ENCODE measurements at places on chromosomes 13 and 19.
A peak's percentile ranks its signal among the peaks of the same experiment; 100 is the strongest.

DNA sequence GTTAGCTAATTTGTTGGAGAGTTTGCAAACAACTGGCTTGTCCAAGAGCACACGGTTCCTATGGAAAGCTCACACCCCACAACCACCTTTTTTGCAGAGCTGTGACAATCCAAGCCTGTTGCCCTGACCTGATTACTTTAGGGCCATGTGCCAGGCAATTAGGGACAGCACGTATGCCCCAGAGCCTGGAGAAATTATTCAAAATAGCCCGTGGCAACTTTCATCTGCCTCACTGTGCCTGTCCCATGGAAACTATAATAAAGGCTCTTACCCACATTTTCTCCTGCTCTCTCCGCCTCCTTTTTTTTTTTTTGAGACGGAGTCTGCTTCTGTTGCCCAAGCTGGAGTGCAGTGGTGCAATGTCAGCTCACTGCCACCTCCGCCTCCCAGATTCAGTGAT, 18.6 kb upstream of the FBN3 start:
- no peak for DNase-seq

GRCh38 chr13:77846173-77846572, 72.5 kb downstream of the EDNRB start:
- no peak for DNase-seq

DNA sequence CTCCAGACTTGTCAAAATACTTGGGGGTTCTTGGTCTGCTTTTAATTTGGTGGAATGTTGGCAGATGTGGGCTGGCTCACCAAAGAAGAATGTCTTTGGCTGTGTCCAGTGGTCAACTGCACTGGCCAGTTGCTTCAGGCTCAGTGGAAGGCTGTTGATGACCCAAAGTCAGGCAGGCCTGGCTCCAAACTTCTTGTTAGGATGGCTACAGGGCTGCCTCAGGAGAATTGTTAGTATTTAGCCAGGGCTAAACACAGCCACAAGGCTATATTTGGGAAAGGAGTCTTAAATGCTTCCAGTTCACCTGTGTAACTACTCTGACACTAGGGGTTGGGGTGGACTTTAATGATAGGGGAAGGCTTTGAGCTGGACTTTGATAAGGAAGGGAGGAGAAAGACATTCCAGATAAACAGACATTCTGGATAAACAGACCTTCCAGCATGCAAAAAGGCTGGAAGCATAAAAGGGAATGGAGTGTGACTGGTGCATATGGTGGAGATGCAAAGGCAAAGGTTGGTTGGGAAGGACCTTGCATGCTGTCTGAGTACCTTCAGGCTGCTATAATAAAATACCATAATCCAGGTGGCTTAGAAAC, 116.8 kb downstream of the FOXO1 start:
- DNase-seq = no peak

DNA sequence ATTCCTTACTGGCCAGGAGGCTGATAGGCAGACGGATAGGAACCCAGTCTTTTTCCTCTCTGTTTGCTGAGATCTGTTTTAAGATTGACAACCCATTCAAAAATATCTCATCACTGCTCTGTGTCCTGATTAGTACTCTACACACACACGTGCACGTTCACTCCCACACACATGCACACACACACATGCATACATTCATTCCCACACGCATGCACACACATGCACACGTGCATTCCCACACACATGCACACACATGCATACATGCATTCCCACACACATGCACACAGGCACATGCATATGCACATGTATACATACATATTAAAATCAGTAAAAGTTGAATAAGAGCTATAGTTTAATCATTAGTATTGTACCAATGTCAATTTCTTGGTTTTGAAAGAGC, 80.6 kb upstream of the SIAH3 start:
- DNase-seq = no peak

- no peak for DNase-seq
Observed at GRCh38 chr19:32460476-32460875, 54.9 kb downstream of the DPY19L3 start.

- no peak for DNase-seq
Observed at GRCh38 chr13:94382960-94383359, 96.5 kb downstream of the DCT start.

DNA sequence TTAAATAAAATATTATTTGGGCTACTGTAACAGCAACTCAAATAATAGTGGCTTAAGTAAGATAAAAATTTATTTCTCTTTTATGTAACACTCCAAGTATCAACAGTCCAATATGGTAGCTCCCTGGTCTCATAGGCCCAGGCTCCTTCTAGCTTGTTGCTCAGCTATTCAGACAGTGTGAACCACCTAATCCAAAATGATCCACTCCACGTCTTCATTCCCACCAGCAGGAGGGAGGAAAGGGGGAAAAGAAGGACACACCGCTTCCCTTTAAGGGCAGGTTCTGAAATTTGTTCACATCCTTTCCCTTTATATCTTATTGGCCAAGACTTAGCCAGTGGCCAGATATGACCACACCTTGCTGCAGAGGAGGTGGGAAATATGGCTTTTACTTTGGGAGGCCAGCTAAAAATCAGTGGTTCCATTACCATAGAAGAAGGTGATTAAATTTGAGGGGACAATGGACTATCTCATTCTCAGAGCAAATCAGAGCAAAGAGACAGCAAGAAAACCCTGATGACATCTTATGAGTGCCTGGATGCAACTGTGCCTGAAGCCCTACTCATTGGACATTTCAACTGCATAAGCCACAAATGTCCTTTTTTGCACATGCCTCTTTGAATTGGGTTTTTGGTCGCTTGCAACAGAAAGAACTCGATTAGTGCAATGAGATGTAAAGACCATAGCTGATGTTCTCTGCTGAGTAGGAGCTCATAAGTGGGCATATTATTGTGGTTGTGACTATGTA, 7.0 kb upstream of the EPOR start:
- no peak for DNase-seq

GRCh38 chr19:14516746-14517438, 1.3 kb downstream of the DNAJB1 start:
- DNase-seq = no peak

DNA sequence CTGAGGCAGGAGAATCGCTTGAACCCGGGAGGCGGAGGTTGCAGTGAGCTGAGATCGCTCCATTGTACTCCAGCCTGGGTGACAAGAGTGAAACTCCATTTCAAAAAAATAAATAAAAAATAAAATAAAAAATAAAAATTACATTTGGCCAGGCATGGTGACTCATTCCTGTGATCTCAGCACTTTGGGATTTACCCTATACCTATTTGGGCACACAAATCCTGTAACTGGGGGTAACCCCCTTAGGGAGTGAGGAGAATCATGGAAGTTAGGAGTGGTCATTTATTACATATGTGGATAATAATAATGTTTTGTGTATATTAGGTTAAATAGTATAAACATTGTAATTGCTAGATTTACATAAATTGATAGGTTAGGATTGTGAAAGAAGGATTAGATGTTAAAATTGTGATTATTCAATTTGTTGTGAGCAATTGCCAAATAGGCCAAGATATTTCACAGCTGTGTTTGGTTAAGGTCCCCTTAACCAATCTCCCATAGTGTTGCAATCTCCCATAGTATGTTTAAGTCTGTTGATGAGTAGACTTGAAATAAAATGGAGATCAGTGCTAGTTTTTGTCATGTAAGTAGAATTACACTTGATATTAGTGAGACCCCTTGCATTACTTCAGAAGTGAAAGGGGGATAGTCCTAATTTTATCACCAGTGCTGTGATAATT, 30.7 kb downstream of the ZNF844 start:
- no peak for DNase-seq

- DNase-seq = no peak
Observed at GRCh38 chr19:56108447-56109195, 12.5 kb downstream of the ZNF787 start.

DNA sequence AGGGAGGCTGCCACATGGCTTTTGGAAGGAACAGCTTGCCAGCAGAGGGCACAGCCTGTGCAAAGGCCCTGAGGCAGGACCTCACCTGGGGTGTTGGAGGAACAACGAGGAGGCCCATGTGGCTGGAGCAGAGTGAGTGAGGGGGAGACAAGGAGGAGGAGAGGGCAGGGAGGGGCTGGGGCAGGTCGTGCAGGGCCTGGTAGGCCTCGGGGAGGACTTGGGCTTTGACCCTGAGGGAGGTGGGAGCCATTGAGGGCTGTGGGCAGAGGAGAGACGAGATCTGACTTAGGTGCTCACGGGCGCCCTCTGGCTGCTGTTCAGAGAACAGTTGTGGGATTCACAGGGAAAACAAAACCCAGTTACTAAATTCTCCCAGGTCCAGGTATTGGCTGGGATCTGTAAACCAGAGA, 25.2 kb downstream of the ZNRF4 start:
- DNase-seq = no peak

- DNase-seq = peak; percentile 8
Observed at GRCh38 chr19:35462476-35462953, 14.5 kb downstream of the FFAR2 start.

DNA sequence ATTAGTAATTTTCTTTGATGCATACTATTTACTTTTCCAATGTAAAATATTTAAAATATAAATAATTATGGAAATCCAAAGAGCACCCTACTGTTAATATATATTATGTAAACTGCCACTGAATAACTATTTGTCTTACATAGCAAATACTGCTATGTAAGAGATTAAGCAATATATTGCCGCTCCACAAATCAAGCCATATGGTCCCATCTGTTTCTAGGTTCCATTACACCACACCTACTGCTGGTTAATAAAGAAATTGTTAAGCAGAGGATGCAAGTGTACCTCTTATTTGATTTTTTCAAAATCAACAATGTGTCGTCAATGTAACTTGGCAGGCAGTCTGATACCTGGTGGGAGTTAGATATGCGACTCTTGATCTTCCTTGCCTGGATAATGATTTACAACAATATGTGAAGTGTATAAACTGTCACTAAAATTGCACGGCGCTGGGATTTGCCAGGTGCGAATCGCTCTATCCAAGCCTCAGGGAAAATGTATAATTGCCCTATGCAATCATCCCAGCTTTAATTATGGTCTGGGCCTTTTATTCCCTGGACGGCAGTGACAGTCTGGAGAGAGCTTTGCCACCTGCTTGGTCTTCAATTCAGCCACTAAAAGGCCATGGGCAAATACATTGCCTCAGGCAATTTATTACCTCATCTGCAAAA, 16.0 kb downstream of the SMAD9 start:
- DNase-seq = no peak

DNA sequence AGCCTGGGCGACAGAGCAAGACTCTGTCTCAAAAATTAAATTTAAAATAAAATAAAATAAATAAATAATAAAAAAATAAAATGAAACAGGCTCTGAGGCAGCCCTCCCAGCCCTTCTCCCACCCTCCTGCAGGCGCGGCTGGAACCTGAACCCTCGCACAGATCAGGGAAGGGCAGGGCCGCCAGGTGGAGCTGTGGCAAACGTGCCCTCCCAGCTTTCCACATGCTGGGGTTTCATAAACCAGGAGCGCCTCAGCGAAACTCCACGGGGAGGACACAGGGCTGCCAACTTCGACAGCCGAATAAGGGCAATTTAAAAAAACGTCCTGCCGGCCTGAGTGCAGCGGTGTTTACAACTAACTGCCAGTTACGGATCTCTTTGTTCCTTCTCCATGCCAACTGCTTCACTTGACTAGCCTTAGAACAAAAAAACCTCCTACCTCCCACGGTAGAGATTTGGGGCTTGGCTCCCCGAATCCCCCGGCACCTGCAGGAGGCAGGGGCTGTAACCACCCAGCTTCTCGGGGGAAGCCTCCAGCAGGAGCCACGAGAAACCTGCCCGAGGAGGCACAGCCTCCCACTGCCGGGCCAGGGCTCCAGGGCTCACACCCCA, 15.9 kb downstream of the ZNF787 start:
- peak; percentile 17 for DNase-seq

DNA sequence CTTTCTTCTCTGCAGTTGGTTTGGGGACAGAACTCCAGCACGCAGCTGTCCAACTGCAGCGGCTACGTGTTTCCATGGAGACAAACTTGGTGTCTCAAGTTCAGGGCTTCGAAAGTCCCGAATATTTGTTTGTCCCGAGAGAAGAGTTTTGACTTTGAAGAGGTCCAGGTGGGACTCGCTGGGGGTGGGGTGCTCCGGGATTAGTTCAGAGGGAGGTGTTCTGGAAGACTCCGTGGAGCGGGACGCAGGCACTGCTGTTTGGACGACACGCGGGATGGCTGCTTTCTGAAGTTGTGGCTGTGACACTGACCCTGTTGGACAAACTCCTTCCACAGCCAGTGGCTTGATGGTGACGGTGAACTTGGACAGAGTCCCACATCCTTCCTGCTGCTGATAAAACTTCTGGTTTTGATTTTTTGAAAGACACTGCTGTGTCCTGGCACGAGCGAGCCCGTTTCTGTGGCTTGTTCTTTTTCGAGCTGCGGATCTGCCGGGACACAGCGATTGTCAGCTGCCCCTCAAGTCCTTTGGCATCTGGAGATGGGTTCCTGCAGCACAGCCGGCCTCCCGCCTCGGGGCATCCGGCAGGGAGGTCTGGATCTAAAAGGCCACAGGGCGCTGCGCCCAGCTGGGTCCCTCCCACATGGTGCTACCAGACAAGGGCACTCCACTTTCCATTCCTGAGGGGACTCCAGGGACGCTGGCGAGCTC, 15.9 kb upstream of the RANBP3 start:
- DNase-seq = no peak

DNA sequence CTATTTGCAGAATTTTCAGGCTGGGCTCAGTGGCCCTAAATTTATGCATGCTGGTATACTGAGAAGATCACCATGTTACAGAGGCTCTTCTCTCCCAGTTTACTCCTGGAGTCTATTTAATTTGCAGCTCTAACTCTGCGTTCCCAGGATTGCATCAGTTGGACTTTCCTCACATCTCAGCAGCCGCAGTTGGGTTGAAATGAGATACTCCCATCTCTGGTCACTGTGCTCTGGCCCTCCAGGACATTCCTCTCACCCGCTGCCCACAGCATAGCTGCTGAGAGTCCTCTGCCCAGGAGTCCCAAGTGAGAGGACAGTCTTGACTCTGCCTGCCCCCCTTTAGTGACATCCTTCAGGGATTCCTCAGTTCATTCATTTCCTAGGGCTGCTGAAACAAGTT, 150.9 kb downstream of the LACC1 start:
- DNase-seq = no peak

DNA sequence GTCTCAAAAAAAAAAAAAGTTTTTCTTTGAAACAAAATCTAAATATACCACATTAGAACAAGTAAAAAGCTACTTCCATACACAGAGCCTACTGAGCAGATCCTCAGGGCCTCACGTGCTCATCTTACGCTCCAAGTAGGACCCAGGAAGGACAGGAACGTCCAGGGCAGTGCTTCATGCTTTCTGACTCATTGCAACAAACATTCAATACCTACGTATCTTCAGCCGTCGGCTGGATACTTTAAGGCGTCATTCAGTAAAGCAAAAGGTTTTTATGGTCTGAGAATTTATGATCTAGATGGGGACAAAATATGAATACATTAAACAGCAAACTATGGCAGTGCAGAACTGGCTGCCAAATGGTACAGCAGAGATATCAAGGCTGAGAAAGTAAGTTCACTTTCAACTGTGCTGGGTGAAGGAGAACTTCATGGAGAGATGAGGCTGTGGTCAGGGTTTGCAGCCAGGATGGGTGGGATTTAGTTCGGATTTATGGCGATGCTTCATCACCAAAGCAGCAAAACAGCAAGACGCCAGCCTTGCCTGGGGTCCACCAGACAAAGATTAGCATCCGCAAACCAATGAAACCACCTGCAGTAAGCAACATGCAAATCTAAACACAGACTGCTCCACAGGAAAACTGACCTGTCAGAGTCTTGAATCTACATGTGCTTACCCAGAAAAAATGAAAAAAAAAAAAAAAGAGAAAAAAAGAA, 20.5 kb downstream of the CARS2 start:
- DNase-seq = no peak

All from stimulated activated CD8-positive, alpha-beta memory T cell treated with anti-CD3 and anti-CD28 coated beads, Interleukin-15, amount 100 ng/mL, for 4 hours (primary cell).